ENCODE measurements at places on chromosomes 3 and 15.

GRCh38 chr3:166123088-166123487, 285.9 kb upstream of the BCHE start:
- DNase-seq, result no peak

DNA sequence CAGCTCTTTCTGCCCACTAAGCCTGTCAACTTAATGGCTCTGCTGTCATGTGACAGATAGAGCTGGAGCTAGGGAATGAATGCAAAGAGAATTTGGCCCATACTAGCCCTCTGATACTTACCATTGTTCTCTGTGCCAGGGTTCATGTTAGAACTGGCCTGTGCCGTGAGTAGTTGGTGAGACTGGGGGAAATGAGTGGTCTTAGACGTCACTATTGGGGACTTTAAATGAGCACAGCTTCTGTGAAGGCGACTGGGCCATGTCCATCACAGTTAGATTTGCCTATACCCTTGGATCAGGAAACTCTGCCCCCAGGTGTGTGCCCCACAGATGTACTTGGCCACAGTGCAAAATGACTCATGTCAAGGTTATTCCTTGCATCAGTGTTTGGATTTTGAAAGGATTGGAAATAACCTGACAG, 124.9 kb downstream of the PTPRG start:
- no peak for DNase-seq

DNA sequence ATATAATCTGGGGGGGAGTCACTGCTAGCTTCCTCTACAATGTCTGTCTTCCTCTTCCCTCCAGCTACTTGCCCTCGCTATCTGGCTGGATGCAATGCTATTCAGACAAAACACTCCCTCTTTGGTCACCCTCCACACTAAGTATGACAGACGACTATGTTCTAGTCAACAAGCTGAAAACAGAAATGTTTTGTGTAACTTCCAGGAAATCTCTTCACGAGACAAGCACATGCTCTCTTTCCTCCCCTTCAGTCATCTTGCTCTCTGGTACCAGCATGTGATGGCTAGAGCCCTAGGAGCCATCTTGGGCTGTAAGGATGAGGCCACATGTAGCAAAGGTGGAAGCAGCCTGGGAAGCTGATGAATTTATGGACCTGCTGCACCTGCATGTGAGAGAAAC, 151.3 kb downstream of the ARRDC4 start:
- DNase-seq, result no peak

GRCh38 chr15:82995938-82996337, 9.9 kb downstream of the RAMAC start:
- DNase-seq, result no peak
